Activated CD8-positive, alpha-beta memory T cell treated with anti-CD3 and anti-CD28 coated beads, Interleukin-2, amount 10 ng/mL, durations not matched to agents 7 days and 5 days (primary cell): ENCODE measurements at places on chromosomes 3 and 15. TPM values are rescaled to one million over a fixed set of nuclear protein-coding genes. Genes with fewer than 3 reads are reported as not detected.

DNA sequence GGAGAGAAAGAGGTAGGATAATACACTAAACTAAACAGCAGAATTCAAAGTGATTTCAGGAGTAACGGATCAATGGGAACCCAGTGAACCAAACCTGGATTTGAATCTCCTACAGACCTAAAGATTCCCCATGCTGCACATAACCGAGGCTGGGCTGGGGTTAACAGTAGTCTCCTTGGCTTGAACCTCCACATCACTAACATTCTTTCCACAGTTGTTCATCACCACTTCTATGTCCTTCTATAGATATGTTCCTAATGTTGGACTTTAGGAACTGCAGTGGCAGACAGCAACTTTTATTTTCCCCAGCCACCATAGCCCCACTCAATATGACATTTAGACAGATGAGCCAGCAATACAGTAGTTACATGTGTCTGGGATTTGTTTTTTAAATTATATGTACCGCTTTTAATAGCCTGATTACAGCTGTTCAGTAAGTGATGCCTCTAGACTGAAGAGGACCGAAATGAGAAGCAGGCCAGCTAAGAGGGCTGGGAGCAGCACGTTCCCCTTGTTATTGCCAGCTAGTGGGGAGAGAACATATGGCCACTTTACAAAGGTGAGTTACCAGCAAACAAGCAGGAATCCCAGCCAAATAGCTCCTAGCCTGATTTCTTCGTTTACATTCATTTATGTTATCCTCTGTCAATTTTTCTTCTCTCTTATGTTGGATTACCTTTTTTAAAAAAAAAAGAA, 472.6 kb upstream of the CDIN1 start:
- no peak overlapping the region for H3K4me3 ChIP-seq
- H3K36me3 ChIP-seq, result no peaks in the 10 kb centered on the region
- H3K4me1 ChIP-seq, result no peaks in the 10 kb centered on the region
- no peak overlapping the region for H3K27ac ChIP-seq
- DNase-seq, result no peak

GRCh38 chr3:147007736-147008245, 398.6 kb downstream of the ZIC4 start:
- DNase-seq, result no peak
- H3K27ac ChIP-seq, result no peak overlapping the region
- no peaks in the 10 kb centered on the region for H3K27me3 ChIP-seq
- H3K36me3 ChIP-seq, result no peaks in the 10 kb centered on the region
- H3K4me1 ChIP-seq, result no peaks in the 10 kb centered on the region

LTK gene
- 0.30 TPM for total RNA-seq

NEK10 gene
- 0.70 TPM for total RNA-seq

NR1I2 gene
- total RNA-seq, result 0.26 TPM
